Activated effector memory CD4-positive, alpha-beta T cell treated with Interleukin-2 at 50 U/mL for 16 hours (primary cell): ENCODE measurements at places on chromosomes 4 and X.

DNA sequence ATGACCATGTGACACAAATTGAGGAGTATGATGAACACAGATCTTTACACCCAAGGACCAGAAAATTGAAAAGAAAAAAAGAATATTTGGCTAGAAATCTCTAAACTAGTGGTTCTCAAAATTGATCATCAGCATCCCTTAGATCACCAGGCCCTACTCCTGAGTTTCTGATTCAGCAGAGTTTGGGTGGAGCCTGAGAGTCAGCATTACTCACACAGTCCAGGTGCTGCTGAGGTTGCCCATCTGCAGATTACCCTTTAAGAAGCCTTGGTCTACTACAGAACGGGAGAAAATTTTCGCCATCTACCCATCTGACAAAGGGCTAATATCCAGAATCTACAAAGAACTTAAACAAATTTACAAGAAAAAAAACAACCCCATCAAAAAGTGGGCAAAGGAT is 182.8 kb downstream of the MOSPD2 start:
- DNase-seq = no peak

- no peak for DNase-seq
Measured at GRCh38 chrX:35244796-35245508, 302.4 kb downstream of the FAM47B start.

GRCh38 chr4:107825072-107825824 is 516 bp downstream of the SGMS2 start:
- DNase-seq = no peak

DNA sequence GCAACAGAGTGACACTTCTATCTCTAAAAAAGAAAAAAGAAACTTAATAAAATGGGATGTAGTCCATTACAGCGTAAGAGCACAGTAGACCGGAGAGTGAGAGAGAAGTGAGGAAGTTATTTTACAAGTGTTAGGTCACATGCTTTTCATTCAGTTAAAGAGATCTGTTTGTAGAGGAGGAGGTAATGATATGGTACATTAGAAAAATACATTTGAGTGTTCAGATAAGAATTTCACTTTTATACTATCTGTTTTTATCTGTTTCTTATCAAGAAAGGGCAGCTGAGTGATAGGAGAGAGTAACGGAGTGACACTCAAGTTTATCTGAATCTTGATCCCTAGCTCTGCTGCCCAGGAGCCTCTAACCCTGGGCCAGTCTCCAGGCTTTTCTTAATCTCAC is 38.9 kb downstream of the FNIP2 start:
- no peak for DNase-seq

- peak; percentile 70 for DNase-seq
Measured at GRCh38 chr4:26197018-26197779, 123.6 kb upstream of the RBPJ start.

DNA sequence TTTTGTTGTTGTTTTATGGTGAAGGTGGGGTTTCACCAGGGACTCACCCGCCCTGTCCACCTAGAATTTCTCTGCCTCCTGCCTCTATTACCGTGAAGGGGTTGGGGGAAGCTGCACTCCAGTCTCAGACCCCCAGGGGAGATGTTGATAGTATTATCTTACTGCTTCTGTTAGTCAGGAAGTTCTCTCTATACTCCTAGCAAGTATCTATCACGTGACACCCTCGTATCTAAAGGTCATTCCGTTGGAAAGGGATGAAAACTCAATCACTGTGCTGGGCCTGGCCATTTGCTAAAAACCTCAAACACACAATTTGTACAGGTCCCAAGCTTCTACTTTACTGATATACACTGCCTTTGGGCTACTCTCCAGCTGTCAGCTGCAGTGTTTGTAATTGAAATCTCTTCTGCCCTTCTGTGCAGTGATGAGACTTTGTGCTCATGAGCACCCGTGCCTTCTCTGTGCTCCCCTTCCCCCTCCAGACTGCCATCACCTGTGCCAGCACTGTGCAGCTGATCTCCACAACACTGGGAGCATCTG is 188.5 kb upstream of the ANXA3 start:
- DNase-seq = no peak

DNA sequence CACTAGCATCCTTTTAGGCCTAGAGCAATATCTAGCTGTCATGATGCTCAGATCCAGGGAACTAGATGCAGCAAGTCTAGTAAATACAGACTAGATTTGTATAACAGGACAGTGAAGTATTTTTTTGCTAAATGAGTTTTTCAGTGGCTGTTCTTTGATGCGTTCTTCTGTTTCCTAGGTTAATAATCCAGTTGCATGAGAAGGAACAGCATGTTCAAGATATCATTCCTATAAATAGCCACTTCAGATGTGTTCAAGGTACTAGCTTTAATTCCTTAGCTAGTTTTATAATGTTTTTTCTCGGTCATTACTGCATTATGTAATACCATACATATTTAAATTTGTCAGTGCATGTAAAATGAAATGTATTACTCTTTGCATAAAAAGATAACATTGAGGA is 4.7 kb downstream of the OCRL start:
- no peak for DNase-seq

GRCh38 chrX:21559417-21559816 is 98.7 kb downstream of the KLHL34 start:
- no peak for DNase-seq

DNA sequence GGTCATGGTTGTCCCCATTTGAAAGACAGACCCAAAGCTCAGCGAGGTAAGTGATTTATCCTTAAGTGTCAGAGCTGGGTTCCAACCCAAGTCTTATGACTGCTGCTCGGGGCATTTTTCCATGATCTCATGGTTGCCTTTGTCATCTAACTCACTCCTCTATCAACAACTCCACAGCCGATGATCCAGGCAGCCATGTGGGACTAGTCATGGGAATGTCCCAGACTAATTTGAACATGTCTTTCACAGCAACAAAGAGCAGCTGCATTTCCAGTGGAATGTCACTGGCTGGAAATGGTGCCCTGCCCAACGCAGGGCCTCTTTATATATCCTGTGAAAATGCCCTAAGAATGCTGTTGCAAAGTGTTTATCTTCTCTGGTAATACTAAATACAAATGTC is 284.8 kb upstream of the PPARGC1A start:
- no peak for DNase-seq

DNA sequence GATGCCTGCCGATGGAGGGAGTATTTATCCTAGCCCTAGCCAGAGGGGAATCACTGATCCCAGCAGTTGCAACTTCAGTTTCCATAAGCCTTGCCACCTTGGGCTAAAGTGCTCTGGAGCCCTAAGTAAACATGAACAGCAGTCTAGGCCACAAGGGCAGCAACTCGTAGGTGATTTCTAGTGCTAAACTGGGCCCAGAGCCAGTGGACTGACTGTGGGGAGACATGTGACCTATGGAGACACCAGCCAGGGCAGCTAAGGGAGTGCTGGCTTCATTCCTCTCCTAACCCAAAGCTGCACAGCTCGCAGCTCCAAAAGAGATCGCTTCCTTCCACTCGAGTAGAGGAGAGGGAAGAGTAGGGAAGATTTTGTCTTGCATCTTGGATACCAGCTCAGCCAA is 120.8 kb upstream of the MAGEA10 start:
- DNase-seq = no peak

- DNase-seq = no peak
Measured at GRCh38 chr4:37847311-37847884, 20.9 kb downstream of the PGM2 start.

GRCh38 chr4:44791831-44792230 is 65.5 kb upstream of the GNPDA2 start:
- no peak for DNase-seq

DNA sequence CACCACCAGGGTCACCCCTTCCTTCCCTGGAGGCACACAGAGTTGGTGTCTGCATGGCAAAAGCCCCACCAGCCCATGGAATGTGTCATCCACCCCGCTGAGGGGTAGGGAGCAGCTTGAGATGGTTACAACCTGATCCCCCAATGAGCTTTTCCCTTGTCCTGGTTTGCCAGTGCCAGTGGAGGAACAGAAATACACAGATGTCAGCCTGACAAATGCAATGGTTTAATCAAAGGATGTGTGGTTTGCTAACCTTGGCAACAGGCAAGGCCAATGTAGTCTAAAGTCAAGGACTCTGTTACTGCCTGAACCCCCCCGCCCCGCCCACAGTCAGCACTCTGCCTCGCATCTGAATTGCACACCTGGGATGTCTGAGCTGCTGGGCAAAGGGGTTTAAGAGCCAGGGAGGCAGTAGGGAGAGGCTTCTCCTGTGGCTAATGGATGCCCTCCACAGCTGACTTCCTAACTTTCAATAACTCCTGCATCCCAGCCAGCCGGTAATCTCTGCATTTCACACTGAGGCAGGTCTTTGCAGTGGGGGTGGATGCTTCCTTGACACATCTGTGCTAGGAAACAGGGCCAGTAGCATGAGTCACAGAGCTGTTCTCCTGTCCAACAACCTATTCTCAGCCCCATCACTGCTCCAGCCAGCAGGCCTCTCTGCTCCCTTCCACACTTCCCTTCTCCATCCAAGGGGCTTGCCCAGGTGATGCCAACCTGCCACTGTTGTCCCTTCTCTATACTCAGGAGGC is 137.5 kb downstream of the AMMECR1 start:
- no peak for DNase-seq

GRCh38 chr4:134470544-134470943 is 269.0 kb upstream of the PABPC4L start:
- DNase-seq = no peak

GRCh38 chr4:65973186-65973585 is 302.9 kb upstream of the EPHA5 start:
- DNase-seq = no peak

DNA sequence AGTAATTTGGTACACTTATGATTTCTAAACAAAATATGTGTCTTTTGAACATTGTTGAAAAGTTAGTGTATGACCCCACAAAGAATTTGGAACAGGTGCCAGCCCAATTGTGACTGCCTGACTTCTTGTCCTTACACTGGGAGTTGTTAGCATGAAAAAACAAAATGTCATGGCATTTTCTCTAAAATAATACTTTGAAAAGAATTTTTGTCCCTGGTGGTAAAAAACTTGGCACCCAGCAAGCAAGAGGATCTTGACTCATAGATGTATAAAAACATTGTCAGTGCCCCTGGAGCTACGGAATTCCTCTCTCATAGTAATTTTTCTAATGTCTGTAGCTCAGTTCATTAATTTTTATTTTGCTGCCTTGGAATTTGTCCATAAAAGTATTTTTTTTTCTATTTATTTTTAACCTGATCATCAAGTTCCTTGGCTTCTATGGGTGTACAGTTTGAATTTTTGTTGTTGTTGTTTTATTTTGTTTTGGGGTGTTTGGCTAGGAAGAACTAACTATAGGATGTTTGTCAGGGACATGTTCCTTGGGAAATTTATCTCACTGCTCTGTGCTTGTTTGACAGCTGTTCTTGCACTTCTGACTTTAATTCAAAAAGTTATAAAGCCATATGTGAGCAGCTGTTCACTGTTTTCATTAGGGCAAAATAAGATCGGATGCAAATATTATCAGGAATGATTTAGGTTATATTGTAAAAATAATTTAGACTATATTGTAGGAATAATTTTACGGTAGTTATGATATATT is 95.4 kb upstream of the NUDT6 start:
- no peak for DNase-seq

DNA sequence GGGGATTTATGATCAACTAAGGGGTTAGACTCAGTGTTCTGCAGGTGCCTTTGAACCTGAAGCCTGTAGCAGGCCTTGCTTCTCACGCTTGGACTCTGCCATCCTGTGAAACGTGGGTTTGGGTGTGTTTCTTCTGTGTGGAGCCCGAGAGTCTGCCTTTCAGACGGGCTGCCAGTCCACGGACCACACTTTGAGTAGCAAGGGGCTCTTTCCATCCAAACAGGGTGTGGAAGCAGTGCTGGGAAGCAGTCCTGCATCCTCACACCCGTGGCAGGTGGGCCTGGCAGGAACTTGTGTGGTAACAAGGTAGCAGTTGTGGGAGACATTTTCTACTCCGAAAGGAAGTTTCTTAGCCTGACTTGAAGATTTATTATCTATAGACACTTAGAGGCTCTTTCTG is 22.7 kb downstream of the RGS12 start:
- DNase-seq = no peak

- no peak for DNase-seq
Measured at GRCh38 chr4:14752341-14753046, 249.8 kb upstream of the CPEB2 start.

DNA sequence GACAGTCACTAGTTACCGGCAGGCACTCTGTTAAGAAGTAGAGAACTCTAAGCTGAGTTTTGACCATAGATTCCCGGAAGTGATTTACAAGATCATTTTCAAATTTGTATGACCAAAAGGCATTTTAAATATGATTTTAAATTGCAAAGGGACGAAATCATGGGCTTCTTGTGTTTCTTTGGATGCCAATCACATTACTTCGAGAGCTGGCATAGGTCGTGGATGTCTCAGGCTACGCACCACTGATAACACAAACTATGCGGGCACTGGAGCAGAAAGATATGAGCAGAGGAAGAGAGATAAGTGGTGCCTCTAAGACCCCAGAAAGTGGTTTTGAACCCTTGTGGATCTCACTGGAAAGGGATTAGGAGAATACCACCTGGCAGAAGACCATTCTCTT is 294.2 kb upstream of the FTHL17 start:
- DNase-seq = no peak

DNA sequence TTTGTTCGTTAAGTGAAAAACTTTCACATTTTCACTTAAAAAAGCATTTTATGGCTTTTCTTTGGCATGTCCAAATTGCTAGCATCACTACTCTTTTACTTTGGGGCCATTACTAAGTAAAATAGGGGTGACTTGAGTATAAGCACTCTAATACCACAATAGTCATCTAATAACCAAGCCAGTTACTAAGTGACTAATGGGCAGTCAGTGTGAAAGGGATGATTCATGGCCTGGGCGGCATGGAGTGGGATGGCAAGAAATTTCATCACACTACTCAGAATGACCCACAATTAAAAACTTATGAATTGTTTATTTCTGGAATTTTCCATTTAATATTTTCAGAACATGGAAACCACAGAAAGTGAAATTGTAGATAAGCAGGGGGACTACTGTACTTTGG is 60.9 kb downstream of the BMP15 start:
- no peak for DNase-seq

DNA sequence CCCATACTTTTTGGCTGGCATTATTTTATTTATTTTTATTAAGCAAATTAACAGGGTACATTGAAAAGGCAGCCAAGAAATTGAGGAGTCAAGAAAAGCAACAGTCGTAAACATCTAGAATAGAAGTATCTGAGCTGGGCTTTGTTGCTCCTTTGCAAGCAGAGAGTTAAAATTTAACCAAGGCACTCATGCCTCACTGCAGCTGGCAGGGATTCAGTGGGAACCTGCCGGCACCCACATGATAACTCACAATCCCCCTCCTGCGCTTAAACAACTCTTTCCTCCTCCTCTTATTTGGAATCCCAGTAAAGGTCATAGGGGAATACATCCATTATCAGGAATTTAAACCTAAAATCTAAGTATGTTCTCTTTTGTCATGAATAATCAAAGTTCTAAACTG is 115.5 kb downstream of the SOX3 start:
- no peak for DNase-seq

GRCh38 chrX:54721424-54721823 is 76.6 kb downstream of the ITIH6 start:
- DNase-seq = no peak

GRCh38 chrX:103687073-103687695 is 685 bp upstream of the MORF4L2 start:
- peak; percentile 81 for DNase-seq
